ENCODE measurements at places on chromosomes 2 and 18. TPM values are rescaled to one million over a fixed set of nuclear protein-coding genes. Genes with fewer than 3 reads are reported as not detected.

Gene CFC1
- not detected for polyA plus RNA-seq

Gene PXDN
- 77.8 TPM for polyA plus RNA-seq

Gene MOGAT1
- polyA plus RNA-seq = not detected

Gene FAM124B
- polyA plus RNA-seq = 4.0 TPM

GRCh38 chr2:72989770-72990556 is 72.6 kb downstream of the EMX1 start:
- no peak for DNase-seq

- DNase-seq = no peak
Observed at GRCh38 chr2:216666461-216667233, 28.7 kb downstream of the IGFBP5 start.

DNA sequence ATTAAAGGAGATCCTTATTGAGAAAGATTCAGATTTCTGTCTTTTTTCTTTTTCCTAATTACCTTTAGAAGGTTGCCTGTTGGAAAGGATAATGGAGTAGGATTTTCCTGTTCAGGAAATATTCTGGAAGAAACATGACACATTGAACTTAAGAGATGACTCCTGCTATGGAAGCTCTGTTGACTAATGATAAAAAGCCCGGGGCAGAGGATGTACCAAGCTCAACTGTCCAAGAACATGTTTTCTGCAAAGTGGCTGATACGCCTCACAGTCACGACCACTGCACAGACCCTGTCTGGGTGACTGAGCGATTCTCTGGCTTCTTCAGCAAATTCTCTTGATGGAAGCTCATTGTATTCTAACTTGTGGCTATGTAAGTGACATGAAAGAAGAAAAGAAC is 86.2 kb upstream of the THOC1 start:
- DNase-seq = no peak

- no peak for DNase-seq
Observed at GRCh38 chr2:238956676-238957075, 108.8 kb downstream of the TWIST2 start.

- DNase-seq = no peak
Observed at GRCh38 chr2:52454962-52455361, 1312.6 kb upstream of the CHAC2 start.

DNA sequence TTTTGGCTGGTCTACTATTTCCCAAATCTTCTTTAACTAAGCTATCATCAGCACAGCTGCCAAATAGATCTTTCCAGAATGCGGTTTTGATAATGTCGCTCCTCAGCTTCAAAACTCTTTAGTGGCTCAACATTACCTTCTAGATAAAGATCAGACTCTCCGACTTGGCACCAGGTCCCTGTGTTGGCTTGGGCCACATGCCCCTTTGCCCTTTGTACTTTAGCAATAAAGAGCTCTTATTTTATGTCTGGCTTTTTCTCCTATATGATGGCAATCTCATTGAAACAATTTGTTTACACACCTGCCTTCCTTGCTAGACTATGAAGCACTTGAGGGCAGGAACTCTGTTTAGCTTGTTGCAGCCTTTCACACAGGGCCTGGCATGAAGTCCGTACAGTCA is 128.9 kb upstream of the GATA6 start:
- DNase-seq = no peak

Gene SPP2
- not detected for polyA plus RNA-seq

DNA sequence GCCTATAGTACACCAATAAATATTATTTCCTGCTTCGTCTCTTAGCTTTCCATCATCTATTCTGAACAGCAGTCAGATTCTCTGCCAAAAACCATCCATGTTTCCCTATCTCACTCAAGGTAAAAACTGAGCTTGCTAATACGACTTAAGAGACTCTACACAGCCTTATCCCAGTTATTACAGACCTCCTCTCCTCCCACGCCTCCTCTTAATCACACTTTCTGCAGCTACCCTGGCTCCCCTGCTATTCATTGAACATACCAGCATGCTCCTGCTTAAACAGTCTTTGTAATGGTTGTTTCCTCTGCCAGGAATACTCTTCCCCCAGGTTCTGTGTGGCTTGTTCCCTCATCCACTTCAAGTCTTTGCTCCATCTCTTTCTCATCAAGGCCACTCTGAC is 81.5 kb downstream of the PDE1A start:
- no peak for DNase-seq

DNA sequence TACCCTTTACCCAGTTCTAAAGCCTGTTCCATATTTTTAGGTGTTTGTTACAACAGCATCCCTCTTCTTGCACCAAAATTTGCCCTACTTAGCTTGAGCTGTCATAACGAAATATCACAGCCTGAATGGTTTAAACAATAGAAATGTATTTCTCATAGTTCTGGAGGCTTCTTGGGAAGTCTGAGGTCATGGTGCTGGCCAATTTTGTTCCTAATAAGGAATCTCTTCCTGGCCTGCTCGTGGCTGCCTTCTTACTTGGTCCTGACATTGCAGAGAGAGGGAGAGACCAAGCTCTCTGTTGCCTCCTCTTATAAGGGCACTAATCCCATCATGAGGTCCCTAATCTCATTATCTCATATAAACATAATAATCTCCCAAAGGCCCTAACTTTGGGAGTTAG is 267.8 kb downstream of the PID1 start:
- DNase-seq = no peak

DNA sequence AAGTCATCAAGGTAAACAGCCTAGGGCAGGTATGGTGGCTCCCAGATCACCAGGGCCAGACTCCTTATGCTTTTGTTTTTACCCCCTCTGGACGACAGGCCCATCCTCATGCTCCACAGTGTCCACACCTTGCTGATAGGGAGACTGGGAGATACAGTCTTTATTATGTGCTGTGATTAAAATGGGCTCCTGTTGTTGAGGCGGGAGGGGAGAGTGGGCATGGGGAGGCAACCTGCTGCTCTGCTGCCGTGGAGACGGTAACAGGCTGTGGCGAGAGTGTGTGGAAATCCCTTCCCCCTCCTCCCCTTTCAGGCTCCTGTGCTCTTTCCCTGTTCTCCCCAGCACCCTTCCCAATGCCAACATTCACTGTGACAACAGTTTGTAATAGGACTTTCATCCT is 38.2 kb upstream of the PNO1 start:
- DNase-seq = no peak

DNA sequence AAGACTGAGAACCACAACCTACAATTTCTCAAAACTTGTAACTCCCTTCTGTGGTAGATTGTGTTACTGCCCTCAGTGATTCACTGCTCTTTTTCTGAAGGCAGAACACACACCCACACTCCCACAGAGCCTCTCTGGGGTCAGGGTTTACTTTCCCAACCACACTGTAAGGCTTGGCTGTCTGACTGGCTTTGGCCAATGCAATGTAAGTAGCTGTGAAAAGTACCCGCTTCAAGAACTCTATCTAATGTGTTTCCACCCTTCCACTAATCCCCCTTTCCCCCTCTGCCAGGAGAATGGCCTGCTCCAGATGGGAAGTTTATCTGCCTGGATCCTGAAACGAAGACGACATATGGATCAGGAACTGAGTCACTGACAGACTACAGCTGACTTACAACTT is 222.7 kb downstream of the CDH2 start:
- DNase-seq = no peak

Gene SPIRE1
- 12.9 TPM for polyA plus RNA-seq
